PC-3 (cell line): ENCODE measurements at places on chromosomes 4 and X.

- DNase-seq: no peak
Measured at GRCh38 chrX:31500921-31501320, 429.1 kb upstream of the FTHL17 start.

DNA sequence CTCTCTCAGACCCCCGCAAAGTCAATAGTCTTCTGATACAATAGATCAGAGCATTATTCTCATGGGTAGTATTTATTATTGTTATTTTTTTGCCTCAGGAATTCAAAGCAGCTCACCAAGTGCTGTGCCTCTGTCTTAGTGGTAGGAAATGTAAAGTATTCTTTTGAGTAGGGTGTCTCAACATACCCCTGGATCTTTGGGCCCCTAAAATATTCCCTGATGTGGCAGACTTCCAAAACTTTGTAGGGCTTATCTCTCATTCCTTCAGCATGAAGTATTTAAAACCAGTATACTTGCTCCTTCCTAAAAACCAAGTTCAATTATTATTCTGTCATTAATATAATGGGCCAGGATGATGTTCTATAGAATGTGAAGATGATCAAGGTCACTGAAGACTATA lies 115.3 kb upstream of the ZNF827 start:
- DNase-seq: no peak

GRCh38 chr4:1851160-1851559 lies 4.8 kb downstream of the LETM1 start:
- no peak for DNase-seq

GRCh38 chrX:133575501-133576136 lies 160.3 kb upstream of the GPC4 start:
- no peak for DNase-seq

- DNase-seq: peak; percentile 82
Measured at GRCh38 chr4:78534286-78534955, 17.1 kb upstream of the ANXA3 start.

- peak; percentile 65 for DNase-seq
Measured at GRCh38 chr4:74540193-74540592, 95.3 kb downstream of the AREG start.

DNA sequence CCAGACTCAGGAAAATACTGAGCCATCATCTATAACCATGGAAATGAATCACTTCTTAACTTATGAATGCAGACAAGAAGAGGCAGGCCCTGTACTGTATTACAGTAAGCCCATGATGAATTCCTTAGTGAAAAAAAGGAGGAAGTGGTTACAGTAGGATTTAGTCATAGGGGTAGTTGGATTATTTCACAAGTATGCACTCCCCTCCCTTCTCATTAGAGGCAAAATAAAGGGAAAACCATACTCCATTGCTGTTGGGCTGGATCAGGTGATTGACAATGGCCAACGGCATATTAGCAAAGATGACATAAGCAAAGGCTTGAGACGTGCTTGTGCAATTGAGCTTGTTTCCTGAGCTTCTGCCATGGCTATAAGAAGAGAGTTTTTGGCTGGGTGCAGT lies 181.1 kb upstream of the PRPS2 start:
- peak; percentile 78 for DNase-seq

- no peak for DNase-seq
Measured at GRCh38 chrX:26007462-26007861, 130.7 kb upstream of the MAGEB18 start.

DNA sequence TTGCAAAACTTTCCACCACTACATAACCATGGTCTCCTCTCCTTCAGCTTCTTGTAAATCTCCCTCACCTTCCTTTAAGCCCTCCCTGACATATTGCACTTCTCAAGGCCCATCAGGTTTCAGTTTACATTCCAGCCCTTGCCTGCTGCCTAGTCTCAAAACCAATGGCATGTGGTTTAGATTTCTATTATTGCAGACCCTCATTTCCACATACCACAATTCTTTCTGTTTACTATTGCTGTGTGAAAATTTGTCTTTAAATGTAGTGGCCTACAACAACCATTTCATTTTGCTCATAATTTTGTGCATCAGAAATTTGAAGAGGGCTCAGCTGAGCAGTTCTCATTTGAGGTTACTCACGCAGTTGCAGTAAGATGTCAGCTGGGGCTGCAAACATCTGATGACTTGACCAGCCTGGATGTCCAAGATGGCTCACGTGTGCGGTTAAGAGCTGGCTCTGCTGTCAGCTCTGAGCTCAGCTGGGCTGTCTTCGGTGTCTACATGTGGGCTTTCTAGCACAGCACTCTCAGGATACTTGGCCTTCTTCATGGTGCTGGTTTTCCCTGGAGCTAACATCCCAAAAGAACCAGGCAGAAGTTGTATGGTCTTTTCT lies 29.9 kb upstream of the SOD3 start:
- no peak for DNase-seq

DNA sequence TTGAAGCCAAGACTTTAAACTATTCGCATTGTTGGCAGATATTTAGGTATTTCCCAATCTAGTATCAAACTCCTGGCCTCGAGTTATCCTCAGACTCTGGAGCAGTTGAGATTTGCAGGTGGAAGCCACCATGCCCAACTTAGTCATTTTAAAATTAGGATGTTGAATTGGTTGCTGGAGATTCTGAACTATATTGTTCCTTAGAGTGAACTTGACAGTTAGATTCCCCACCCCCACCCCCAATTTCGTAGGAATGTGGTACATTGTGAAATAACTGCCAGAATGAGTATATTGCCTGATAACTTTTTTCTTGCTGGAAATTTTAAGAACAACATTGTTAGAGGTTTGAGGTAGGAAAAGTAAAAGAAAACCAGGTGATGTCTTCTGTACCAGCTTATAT lies 2.3 kb downstream of the NOCT start:
- peak; percentile 6 for DNase-seq

- peak; percentile 71 for DNase-seq
Measured at GRCh38 chrX:78024349-78025059, 55.1 kb upstream of the PGAM4 start.

- peak; percentile 5 for DNase-seq
Measured at GRCh38 chrX:25204182-25204581, 188.4 kb upstream of the ARX start.

DNA sequence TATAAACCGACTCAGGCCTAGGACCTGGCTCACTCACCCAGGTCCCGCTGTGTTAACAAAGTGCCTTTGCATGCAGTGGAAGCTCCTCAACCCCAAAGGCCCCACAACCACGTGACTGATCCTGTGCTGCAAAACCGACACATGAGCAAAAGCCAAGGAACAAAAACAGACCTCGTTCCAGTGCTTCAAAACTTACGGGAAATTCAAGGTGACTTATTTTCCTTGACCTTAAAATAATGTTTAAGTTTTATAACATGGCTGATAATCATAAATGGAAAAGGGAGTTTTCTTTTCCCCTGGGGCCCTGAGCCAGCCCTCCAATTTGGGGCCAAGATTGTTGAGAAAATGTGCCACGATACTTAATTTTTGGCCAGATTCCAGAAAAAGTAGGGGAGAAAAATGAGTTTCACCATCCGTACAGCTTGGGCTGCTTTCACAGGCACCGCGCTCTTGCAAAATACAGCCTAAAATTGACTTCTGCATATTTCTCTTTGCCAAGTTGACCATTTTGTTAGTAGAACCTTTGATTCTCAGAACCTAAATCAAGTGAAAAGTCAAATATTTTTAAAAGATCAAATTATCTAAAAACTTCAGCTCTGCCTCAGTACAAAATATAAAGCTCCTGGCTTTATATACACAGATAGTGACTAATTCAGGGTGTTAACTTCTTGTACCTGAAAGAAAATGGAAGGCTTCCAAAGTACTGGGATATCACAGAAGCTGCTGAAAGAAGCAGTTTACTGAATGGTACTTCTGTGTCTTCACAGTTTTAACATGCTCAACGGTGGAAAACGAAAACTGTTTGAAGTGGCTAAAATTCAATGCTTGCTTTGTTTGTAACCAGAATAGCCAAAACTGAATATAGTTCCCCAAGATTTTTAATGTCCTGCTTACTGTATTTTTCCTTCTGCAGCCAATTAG lies 93.8 kb downstream of the APBB2 start:
- no peak for DNase-seq

DNA sequence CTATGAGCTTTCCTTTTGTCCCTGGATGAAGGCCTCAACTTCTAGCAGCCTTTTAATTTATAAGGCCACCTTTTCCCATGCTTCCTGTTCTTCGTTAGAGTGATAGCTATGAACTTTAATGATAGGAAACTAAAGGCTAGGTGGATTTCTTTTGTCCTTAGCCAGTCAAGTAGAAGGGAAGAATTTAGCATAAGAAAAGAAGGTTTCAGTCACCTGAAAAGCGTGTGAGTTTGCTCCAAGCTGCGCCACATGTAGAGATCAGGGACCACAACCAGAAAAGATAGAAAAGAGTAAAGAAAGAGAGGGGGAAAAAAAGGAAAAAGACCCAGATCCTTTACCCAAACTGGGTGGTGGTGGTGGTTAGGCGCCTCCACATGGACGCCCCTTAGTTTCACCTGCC lies 28.6 kb downstream of the LUZP4 start:
- no peak for DNase-seq

- DNase-seq: peak; percentile 36
Measured at GRCh38 chrX:30935985-30936384, 46.9 kb upstream of the TAB3 start.

GRCh38 chr4:135267148-135267865 lies 1065.7 kb upstream of the PABPC4L start:
- DNase-seq: no peak

DNA sequence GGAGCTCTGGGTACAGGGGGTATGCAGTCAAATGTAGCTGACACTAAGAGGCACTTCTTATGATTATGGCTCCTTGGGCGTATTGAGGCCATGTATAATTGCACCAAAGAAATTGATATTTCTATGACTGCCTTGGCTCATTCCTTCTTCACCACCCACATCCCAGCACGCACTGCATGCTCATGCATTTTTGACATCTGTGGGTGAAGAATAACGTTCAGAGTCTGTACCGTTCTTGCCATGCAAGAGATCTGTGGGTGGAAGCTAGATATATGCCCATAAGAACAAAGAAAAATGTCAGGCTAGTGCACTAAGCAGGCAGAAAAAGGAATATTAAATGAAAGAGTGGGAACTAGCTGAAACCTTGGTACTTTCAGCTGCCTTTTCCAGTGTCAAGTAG lies 93.4 kb downstream of the EMCN start:
- DNase-seq: no peak

- DNase-seq: peak; percentile 56
Measured at GRCh38 chr4:168634276-168634802, 137.5 kb downstream of the PALLD start.

DNA sequence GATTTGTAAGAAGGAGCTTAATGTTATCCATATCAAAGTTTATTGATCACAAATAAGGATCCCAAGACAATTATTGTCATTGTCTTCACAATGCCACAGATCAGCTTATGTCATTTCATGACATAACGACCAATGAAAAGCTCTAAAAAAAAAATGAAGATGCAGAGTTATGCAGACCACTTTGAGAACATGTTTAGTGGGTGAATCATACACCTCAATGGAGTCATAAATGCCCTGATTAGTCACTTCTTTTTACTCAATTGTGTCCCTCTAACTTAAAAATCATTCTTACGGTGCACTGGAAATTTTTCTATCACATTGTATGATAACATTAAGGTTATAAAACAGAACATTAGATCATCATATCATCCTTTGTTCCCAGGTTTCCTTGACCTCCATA lies 87.6 kb upstream of the GABRG1 start:
- DNase-seq: peak; percentile 11

DNA sequence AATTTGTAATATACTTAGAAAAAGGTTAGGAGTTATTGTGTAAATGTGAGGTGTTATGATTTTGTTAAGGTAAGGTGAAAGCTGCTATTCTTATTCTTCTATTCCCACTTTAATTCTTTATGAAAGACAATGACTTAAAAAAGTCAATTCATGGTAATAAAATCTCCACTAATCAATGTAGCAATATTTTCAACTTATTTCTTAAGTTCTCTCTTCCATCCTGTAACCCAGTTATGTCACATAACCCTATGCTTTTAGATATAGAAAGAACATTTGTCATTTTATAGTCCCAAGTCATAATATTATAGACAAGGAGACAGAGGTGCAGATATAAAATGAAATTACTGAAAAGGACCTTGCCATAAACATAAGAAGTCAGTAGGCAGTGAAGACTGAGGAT lies 157.9 kb upstream of the SLC7A11 start:
- DNase-seq: no peak

GRCh38 chr4:101259876-101260275 lies 87.5 kb downstream of the PPP3CA start:
- no peak for DNase-seq

- DNase-seq: peak; percentile 81
Measured at GRCh38 chr4:86891762-86892635, at the start of gene C4orf36. TSS of gene C4orf36 (minus strand) at chr4:86892422. CDS start at chr4:86891520, 902 bp downstream.

- peak; percentile 59 for DNase-seq
Measured at GRCh38 chr4:119314356-119314755, 7.6 kb downstream of the FABP2 start.

DNA sequence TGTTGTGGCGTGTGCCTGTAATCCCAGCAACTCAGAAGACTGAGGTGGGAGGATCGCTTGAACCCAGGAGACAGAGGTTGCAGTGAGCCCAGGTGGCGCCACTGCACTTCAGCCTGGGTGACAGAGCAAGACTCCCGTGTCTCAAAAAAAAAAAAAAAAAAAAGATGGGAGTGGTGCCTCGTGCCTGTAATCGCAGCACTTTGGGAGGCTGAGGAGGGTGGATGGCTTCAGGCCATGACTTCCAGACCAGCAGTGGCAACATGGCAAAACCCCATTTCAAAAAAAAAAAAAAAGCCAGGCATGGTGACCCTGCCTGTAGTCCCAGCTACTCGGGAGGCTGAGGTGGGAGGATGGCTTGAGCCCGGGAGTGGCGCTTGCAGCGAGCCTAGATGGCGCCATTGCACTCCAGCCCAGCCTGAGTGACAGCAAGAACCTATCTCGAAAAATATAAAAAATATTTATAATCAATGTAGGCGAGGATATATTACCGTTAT lies 27.0 kb downstream of the EIF2S3 start:
- DNase-seq: peak; percentile 72

GRCh38 chr4:8664976-8665375 lies 72.4 kb downstream of the CPZ start:
- no peak for DNase-seq

- DNase-seq: peak; percentile 8
Measured at GRCh38 chr4:130486841-130487240, 1390.9 kb downstream of the C4orf33 start.

DNA sequence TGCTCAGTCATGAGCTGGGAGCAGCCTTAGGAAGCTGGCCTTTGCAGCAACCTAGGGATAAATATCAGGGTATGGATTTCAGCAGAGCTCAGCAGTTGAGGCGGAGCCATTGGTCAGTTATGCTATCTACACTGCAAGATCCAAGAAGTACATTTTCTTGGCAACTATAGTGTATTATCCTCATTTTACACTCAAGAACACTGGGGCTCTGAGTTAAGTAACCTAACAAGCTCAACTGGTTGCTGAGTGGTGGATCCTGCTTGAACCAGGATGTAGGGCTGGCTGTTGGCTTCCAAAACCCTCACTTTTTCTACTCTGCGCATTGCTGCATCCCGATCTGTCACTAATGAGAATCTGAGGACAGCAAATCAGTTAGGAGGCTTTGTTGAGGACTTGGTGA lies 1.5 kb upstream of the SCARB2 start:
- DNase-seq: peak; percentile 22

DNA sequence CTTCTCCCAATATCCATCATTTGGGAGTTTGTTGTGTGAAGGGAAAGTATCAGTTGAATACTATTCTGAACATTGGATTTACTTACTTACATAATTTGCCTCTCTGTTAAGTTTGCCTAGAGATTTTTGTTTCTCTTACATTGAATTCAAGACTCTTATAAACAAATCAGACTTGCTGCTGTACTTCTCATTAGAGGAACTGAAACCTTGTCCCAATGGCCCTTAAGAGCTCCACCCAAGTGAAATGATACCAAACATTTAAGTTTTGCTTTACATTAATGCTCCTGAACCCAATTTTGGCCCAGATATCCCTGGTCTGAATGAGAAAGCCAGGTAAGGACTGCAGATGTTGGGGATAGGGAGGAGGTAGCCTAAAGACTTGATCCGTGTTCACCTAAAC lies 32.0 kb downstream of the HAND2 start:
- DNase-seq: no peak
